Body of pancreas (tissue), 4 donors: ENCODE measurements at places on chromosomes 13 and 19. TPM values are rescaled to one million over a fixed set of nuclear protein-coding genes. Genes with fewer than 3 reads are reported as not detected.

Gene IQCN
- total RNA-seq = 7.0 TPM

- no peak within 1 kb of the TSS for H3K27ac ChIP-seq
- H3K27me3 ChIP-seq = peaks cover 6% of the 10 kb centered on the region
- H3K36me3 ChIP-seq = no peaks in the 10 kb centered on the region
- H3K4me3 ChIP-seq = no peak within 1 kb of the TSS
Measured at GRCh38 chr19:36032251-36033104, at the start of gene CLIP3. Gene CLIP3, minus strand, starts transcription at chr19:36032873. Its CDS starts 516 bp downstream, at chr19:36032357.

Gene PRODH2
- 3.9 TPM for total RNA-seq

GRCh38 chr13:106381091-106381490, 154.4 kb downstream of the EFNB2 start:
- H3K4me1 ChIP-seq = no peaks in the 10 kb centered on the region
- no peaks in the 10 kb centered on the region for H3K36me3 ChIP-seq
- H3K27me3 ChIP-seq = no peaks in the 10 kb centered on the region
- no peak overlapping the region for H3K27ac ChIP-seq
- no peak for DNase-seq
